Activated T-helper 9 cell treated with anti-CD3 and anti-CD28 coated beads, Interleukin-2, amount 50 U/mL, for 16 hours (primary cell): ENCODE measurements at places on chromosomes 5 and 9.

GRCh38 chr5:106545325-106545724, 1125.4 kb downstream of the EFNA5 start:
- DNase-seq: no peak

DNA sequence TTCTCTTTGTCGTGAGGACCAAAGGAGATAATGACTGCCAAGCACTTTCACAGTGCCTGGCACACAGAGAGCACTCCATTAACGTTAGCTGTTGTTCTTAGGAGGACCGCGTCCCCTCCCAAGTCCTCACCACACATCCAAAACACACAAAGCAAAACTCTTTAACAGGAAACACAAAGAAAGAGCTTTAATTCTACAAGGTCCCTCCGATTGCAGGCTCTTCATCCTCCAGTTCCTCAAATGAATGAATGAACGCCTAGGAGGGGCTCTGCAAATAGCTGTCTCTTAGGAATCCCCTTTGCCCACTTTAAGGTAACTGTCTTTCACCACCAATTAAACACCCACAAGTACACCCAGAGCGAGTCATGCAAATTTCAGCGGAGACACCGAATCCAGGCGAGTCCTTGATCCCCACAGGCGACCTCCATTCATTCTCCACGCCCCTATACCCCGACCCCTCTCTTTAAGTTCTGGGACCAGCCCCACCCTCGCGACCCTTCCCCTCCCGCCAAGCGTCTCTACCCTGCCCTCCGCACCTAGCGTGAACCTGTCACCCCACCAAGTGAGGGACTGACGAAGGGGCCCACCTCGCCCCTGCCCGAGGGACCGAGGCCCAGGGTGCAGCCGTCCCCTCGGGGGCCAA, 644 bp downstream of the TSC1 start:
- no peak for DNase-seq

DNA sequence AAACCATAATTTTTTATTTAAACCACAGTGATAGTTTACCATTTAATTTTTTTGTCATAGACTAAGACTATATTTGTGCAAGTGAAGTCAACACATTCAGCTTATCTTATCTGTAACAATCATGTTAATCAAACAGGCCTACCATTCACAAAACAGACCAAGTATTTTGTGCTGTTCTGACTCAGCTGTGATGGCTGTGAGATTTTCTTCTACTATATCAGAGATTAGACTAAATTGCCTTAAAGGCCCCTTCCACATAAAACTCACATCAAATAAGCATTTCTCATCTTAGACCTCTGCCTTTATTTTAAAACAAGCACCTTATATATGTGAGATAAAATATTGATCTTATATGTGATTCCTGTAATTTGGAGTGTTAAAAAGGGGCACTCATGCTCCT, 13.4 kb downstream of the CCDC152 start:
- no peak for DNase-seq

GRCh38 chr5:97167435-97167834, 15.6 kb downstream of the RIOK2 start:
- DNase-seq: no peak

GRCh38 chr5:164500856-164501255, 995.4 kb downstream of the MAT2B start:
- DNase-seq: no peak

GRCh38 chr5:44189255-44189654, 200.0 kb downstream of the FGF10 start:
- DNase-seq: no peak

DNA sequence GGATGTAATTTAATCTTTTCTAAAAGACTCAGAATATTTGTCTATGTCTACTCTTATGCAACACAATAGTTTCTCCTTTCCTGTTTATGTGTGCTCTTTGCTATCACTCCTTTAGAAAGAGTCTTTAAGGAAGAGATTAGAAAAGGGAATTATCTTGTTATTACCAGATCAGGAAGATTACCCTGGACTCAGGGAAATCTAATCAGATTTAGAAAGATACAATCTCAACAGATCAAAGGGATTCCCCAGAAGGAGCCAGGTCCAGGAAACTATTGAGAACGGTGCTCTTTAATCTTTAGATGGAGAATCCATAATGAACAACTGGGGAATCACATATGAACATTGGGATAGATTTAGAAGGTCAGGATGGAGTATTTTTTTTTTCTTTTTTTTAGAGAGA, 32.4 kb upstream of the ZFR start:
- no peak for DNase-seq

DNA sequence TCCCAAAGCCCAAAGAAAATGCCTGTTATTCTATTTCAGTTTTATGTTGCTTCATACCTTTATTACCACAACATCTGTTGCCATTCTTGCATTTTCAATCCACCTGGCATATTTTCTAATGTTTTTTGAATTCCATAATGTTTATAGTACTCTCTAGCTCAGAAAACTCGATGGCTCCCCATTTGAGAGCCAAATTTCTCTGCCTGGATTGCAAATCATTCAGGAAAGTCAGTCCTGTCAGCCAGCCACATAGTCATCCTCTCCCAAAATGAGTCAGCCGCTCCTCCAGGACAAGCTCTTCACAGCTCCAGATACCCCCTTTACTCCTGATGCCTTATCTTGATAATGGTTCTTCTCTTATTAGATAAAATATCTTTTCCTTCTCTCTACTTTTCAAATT, 78.2 kb upstream of the ADCY2 start:
- no peak for DNase-seq

DNA sequence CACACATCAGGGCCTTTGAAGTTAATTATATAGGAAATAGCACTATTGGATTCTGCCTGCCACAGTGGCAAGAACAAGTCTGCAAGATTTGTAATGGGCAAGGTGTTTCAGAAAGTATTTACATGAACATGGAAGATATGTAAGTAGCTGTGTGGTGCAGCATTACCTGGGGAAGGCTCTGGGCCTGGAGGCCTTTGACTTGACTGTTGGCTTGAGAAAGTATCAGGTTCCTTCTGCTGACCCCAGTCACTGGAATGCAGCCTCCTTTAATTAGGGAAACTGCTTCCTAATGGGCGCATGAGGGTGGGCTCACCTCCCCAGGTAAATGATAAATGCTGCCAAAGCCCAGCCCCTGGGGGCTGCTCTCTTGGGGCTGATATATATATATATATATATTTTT, 102.7 kb downstream of the GALNT10 start:
- DNase-seq: no peak

DNA sequence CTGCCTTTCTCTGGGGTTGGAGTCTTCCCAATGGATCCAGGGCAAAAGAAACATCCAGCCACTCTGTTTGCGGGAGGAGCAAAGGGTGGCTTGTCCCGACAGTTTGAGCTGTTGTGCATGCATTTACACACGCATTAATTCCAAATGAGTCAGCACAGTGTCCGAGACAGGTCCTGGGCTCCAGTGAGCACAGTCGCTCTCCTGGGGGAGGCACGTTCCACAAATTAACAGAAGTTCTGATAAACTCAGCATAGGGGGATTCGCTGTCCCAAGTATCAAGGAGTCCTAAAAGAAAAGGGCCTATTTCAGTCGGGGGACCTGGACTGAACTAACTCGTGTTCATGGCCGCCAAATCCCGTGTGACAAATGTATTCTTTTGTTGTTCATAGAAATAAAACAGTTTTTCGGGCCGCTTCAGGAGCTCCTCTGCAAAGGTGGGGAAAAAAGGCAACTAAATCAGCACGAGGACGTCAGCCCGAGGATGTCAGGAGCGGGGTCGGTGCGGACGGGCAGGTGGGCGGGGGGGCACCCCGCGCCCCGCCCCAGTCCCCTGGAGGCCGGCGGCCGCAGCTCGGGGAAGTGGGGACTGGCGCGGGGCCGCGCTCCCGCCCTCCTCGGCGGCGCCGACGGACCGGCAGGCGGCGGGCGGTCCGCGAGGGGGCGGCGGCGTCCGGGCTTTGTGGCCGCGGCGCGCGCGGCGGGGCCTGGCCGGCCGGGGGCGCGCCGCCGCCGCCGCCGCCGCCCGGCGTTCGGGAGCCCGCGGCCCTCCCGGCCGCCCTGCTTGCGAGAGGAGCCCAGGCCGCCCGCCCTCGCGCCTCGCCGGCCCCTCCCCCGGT, at the start of gene MSANTD3:
Gene MSANTD3, plus strand, starts transcription at position 614 of the 836 bp plus-strand sequence. CDS start 14,796 bp downstream, outside the sequence.
- peak; percentile 44 for DNase-seq

DNA sequence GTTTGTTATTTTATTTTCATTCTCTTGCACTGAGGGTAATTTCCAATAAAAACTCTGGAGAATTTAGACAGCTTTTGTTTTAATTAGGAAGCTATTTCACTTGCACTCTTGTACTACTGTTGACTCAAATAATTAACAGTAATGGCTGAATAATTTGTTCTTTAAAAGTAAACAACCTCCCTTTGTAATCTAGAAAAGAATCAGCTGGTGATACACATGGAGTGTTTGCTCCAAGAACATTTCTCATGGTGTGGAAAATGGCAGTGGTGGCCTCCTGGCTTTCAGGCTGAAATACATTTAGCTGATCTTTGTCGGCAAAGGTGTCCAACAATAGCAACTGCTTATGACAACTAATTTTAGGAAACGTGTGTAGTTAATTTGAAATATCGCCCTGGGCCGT, 129.4 kb downstream of the C9orf152 start:
- no peak for DNase-seq

DNA sequence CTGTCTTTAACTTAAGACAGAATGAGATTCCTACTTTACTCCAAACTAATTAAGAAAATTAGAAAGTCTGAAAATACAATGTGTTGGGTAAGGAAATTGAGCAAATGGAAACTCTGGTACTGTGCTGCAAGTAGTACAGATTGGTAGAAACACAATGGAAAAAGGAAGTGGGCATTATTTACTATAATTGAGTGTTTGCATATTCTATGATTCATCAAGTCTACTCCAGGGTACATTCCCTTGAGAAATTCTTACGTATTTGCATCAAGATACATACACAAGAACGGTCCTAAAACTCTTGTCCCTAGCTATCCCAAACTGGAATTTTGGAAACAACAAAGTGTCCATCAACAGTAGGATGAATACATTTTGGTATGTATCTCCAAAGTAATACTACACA, 123.5 kb upstream of the TARS1 start:
- no peak for DNase-seq

DNA sequence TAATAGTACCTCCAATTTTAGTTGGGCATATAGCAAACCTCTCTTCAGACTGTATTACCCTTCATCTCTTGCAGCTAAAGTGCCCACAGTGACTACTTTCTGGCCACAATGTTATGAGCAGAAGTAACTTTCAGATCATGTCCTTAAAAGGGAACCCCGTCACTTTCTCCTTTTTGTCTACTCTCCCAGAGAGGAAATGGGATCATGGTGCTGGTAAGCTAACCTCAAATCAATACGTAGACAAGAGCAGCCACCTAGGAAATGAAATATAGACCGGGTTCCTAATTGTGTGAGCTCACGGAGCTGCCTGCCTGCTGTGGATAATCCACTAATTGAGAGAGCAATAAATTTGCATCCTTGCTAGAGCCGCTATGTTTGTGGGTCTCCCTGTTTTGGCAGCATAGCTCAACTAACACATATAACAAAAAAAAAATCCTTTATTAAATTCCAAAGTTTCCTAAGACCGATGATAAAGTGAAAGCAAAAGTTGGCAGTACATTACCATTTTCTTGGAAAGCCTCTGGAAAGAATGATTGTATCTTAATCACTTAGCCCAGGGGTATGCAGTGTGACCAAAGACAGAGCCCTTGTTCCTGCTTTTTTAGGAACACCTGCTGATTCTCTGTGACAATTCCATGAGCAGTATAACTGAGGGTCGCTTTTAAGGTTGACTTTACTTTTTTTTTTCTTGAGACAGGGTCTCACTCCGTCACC, 5.6 kb upstream of the IL7R start:
- DNase-seq: no peak

DNA sequence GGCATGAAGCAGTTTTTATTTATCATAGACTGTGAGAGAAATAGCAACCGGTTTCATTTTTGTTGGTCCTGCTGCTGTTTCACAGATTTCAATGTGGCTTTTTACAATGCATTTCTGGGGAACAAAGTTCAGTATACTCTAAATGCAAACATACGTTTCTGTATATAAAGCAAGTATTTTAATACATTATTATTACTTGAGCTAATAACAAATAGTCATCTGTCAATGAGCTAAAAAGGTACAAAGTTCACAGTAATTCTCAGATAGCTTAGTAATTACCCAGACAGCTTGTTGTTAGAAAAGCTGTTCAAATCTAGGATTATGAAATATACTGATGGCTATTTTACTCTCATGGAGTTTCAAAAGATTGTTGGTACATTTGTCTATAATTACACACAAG, 50.8 kb downstream of the PBX3 start:
- DNase-seq: no peak

DNA sequence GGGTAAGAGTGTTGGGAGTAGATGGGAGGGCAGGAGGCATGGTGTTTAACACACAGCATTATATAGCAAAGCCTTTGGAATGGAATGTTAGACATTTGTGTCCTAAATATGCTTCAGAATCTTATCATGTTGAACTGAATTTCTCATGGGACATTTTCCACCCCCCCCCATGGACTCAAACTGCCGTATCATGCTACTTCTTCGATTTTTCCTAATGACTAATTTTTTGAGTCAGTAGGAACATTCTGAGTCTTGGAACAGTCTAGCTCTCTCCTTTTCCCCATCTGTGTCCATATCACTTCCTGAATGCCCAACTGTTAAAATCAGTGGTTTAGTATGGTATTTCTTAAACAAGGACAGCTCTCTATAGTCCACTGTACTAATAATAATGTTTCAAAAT, 380.6 kb downstream of the TLE4 start:
- DNase-seq: no peak

GRCh38 chr9:117697046-117697445, 7.2 kb upstream of the TLR4 start:
- no peak for DNase-seq

GRCh38 chr5:171483551-171484135, 64.2 kb downstream of the FGF18 start:
- DNase-seq: no peak

GRCh38 chr5:1036504-1037122, 28.0 kb downstream of the NKD2 start:
- no peak for DNase-seq

DNA sequence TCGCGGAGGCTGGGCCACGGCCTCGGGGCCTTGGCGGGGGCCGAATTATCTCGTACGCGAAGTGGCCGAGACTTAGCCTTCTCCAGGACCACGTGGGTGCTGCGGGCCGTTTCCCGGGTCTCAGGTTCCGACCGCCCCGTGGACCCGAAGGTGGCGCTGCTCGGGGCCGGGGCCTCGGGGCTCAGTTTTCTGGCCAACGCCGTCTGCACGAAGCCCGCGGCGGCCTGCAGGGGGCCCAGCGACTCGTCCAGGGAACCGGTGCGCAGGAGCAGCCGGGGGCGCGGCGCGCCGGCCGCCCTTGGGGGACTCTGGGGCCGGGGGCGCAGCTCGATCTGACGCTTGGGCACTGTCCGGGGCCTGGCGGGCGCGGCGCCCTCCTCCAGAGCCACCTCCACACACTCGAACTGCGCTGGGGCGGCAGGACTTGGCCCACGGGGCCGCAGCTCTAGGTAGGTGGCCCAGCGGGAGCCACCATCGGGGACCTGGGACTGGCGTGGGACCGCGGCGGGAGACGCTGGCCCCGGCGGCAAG, 716 bp downstream of the PROB1 start:
- DNase-seq: peak; percentile 64

GRCh38 chr9:119227422-119227821, 141.8 kb downstream of the BRINP1 start:
- no peak for DNase-seq

- DNase-seq: no peak
Measured at GRCh38 chr9:107149756-107150155, 133.3 kb upstream of the RAD23B start.
